Prostate gland (tissue), 2 donors: ENCODE measurements at places on chromosomes 2 and 18. TPM values are rescaled to one million over a fixed set of nuclear protein-coding genes. Genes with fewer than 3 reads are reported as not detected.

- no peak overlapping the region for H3K4me3 ChIP-seq
- H3K27me3 ChIP-seq: no peaks in the 10 kb centered on the region
- DNase-seq: no peak
- no peak overlapping the region for H3K27ac ChIP-seq
Observed at GRCh38 chr2:229335877-229336346, 64.8 kb upstream of the PID1 start.

GRCh38 chr2:218465987-218466633 lies 47.2 kb downstream of the VIL1 start:
- no peak overlapping the region for H3K4me3 ChIP-seq
- no peaks in the 10 kb centered on the region for H3K4me1 ChIP-seq
- peaks cover 6% of the 10 kb centered on the region for H3K36me3 ChIP-seq
- DNase-seq: no peak
- no peak overlapping the region for H3K27ac ChIP-seq
- no peaks in the 10 kb centered on the region for H3K27me3 ChIP-seq

GAL3ST2 gene
- 2.4 TPM for total RNA-seq

- DNase-seq: peak; percentile 75
- no peaks in the 10 kb centered on the region for H3K27me3 ChIP-seq
- H3K4me1 ChIP-seq: peaks cover 5% of the 10 kb centered on the region
- H3K4me3 ChIP-seq: no peak overlapping the region
- H3K36me3 ChIP-seq: no peaks in the 10 kb centered on the region
Observed at GRCh38 chr2:46970334-46971288, 55.0 kb upstream of the MCFD2 start.

DNA sequence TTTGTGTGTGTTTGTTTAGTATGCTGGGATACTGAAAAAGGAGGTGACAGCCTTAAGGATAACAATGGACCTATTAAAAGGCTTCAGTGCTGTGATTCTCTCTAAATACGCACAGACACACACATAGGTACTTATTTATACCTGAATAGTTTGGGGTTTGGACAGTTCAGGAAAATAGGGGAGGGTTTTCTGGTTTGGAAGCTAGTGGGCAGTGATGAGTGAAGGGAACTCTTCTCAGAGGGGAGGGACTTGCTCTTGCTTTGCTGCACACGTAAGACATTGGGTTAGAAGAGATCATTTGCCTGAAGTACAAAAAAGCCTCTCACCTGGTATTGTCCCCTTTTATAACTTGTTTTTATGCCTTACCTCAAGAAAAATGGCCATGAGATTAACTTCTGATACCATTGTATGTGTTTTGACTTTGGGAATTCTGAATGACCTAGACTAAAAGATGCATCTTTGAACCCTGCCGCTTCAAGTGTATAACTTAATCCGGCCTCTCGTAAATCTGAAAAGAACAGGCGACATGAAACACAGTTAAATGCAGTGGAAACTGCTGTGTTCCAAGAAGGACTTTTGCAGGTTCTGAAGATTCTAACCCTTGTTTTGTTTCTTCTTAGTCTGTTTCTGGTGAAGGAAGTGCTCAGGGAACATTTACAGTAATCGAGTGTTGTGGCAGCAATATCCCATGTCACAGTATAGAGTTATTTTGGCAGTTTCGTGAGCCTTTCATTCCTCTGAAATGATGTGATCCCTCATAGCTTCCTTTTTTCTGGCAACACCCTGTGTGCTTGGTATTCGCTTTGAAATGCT lies 2.5 kb downstream of the CRIM1 start:
- no peaks in the 10 kb centered on the region for H3K27me3 ChIP-seq
- DNase-seq: no peak

DNA sequence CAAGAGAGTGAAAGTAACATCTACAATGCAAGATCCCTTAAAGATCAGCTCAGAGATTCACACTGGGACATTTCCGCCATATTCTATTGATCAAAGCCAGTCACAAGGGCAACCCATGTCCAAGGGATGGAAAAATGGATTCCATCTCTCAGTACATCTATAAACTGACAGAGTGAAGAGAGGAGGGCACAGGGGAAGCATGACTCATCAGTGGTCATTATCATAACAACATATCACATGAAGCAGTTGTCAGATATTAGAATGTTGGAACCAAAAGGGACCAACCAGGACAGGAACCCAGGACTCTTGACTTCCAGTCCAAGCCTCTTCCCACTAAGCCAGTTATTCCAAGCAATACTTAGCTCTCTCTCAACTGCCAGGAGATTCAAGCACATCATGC lies 54.9 kb upstream of the IGFBP2 start:
- H3K27me3 ChIP-seq: no peaks in the 10 kb centered on the region
- H3K36me3 ChIP-seq: no peaks in the 10 kb centered on the region
- no peak overlapping the region for H3K27ac ChIP-seq
- H3K4me3 ChIP-seq: no peak overlapping the region
- no peaks in the 10 kb centered on the region for H3K4me1 ChIP-seq
